ENCODE measurements at places on chromosomes 1 and 21. TPM values are rescaled to one million over a fixed set of nuclear protein-coding genes. Genes with fewer than 3 reads are reported as not detected.
A peak's percentile ranks its signal among the peaks of the same experiment; 100 is the strongest.

The OVAAL gene
- not detected for total RNA-seq

DNA sequence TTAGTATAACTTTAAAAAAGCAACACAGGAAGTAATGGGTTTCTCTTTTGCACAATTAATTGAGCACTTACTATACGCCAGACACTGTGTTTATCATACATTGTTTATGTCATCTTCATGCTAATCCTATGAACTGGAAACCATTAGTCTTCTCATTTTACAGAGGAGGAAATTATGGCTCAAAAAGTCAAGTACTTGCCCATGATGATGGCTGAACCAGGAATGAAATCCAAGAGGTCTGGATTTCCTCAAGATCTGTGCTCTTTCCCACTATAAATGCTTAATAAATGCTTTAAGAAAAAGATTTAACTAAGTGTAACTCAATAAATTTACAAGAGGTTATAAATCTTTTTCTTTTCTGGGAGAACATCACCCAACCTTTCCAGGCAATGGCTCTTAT is 303.7 kb upstream of the RRP15 start:
- no peaks in the 10 kb centered on the region for H3K4me1 ChIP-seq
- H3K27me3 ChIP-seq = no peaks in the 10 kb centered on the region
- H3K4me3 ChIP-seq = no peak overlapping the region
- no peak overlapping the region for H3K27ac ChIP-seq
- no peak for DNase-seq
- no peaks in the 10 kb centered on the region for H3K36me3 ChIP-seq

GRCh38 chr1:175319912-175320230 is 127.3 kb upstream of the KIAA0040 start:
- no peaks in the 10 kb centered on the region for H3K4me1 ChIP-seq
- no peak overlapping the region for H3K4me3 ChIP-seq
- no peak for DNase-seq
- H3K36me3 ChIP-seq = no peaks in the 10 kb centered on the region

DNA sequence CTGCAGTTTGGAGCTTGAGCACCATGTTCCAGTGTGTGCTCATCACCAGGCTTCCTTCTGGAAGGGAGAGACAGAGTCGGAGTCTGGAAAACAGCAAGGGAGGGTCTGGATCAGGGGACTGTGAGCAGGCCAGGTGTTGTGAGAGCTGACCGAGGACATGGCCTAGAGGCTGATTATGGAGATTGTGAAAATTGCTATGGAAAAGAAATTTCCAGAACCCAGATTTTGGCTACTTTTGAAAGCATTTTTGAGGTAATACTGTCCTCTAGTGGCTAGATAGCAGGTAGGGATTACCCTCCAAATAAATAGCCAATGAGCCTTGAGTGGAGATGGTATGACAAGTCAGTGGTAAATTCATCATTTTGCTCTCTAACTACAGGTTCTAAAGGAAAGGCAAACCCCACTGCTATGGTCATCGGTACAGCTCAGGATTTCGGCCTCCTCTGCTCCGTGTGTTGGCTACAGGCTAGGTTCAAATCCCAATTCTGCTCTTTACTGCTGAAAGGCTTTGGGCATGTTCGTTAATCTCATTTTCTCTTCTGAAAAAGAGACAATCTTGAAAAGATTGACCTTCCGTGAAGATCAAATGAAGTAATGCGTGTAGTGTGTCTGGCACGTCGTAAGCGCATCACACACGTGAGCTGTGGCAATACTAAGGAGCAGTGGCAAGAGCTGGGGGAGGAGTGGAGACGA is 1.0 kb upstream of the HAO2 start:
- no peak overlapping the region for H3K27ac ChIP-seq
- H3K36me3 ChIP-seq = no peaks in the 10 kb centered on the region
- H3K27me3 ChIP-seq = no peaks in the 10 kb centered on the region
- no peak overlapping the region for H3K4me3 ChIP-seq
- DNase-seq = peak; percentile 32

GRCh38 chr21:42013931-42014330 is 3.8 kb upstream of the ZBTB21 start:
- H3K27me3 ChIP-seq = no peaks in the 10 kb centered on the region
- H3K4me1 ChIP-seq = no peaks in the 10 kb centered on the region
- no peaks in the 10 kb centered on the region for H3K36me3 ChIP-seq
- no peak for DNase-seq
- H3K4me3 ChIP-seq = no peak overlapping the region

GRCh38 chr1:48869116-48869893 is 92.6 kb upstream of the BEND5 start:
- no peak overlapping the region for H3K27ac ChIP-seq
- no peaks in the 10 kb centered on the region for H3K4me1 ChIP-seq
- H3K36me3 ChIP-seq = no peaks in the 10 kb centered on the region

DNA sequence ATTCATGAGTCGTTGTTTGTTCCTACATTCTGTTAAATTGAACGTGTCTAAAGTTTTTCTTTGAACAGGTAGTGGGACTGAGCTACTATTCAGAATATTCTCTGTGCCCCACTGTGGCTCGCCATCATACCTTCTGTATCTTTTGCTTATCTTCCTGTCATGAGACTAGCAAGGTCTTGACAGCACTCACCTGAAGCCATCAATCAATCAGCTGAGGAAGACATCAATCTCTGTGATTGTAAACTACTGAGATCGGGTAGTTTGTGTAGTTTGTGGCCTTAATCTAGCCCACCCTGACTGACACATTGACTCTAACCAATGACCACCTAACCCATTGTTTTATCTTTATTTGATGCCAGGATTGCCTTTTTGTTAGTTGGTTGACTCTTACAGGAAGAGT is 17.7 kb upstream of the RUNX1 start:
- H3K36me3 ChIP-seq = no peaks in the 10 kb centered on the region
- no peak overlapping the region for H3K27ac ChIP-seq
- H3K4me3 ChIP-seq = no peak overlapping the region
- H3K27me3 ChIP-seq = no peaks in the 10 kb centered on the region
- no peak for DNase-seq
- H3K4me1 ChIP-seq = peaks cover 4% of the 10 kb centered on the region

DNA sequence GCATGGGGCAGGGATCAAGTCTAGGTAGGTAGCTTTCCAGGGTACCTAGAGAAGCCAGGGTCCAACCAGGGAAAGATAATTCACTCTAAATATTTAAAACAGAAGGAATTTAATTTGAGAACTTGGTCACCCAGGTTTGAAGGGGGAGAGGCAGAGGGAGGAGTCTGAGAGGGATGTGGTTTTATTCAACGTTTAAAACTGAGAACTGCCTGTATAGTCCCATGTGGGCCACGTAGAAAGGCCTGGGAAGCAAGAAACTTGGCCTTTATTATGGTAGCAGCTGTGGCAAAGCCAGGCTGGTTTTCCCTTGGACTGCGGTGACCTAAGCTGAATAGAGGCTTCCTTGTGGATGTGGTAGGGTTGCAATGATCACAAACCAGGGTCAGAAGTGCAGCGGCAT is 42.0 kb upstream of the DUSP10 start:
- H3K4me3 ChIP-seq = no peak overlapping the region
- no peaks in the 10 kb centered on the region for H3K4me1 ChIP-seq
- DNase-seq = no peak
- no peaks in the 10 kb centered on the region for H3K36me3 ChIP-seq
- H3K27ac ChIP-seq = no peak overlapping the region
